Hematopoietic multipotent progenitor cell treated with erythropoietin and hydrocortisone succinate and interleukin-3 and kit ligand, for 15 days (in vitro differentiated cells): ENCODE measurements at places on chromosomes 4 and X.

GRCh38 chr4:40288566-40288965, 46.6 kb upstream of the CHRNA9 start:
- DNase-seq = no peak

- DNase-seq = no peak
These were observed 20.7 kb downstream of the OFD1 start for GRCh38 chrX:13755254-13755653.

GRCh38 chrX:48083212-48083611, 11.8 kb upstream of the ZNF630 start:
- DNase-seq = peak; percentile 6

DNA sequence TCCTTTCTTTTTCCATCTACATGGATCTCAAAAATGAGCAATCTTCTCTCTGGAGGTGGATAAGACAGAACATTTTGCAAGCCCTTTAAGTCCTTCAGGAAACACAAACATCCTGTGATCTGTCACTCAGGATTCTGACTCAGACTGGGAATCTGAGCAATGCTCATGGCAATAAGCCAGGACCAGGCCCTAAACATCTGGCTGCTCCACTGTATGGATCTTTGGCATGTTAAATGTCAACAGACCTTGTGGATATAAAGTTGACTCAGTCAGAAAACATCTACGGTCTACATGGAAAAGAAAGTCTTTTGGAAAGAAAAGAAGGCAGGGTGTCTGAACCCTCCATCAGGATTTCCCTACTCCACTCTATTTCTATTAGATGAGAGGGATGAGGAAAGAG, 17.8 kb upstream of the CHIC2 start:
- no peak for DNase-seq

GRCh38 chrX:136879001-136879687, 1.4 kb downstream of the RBMX start:
- no peak for DNase-seq

GRCh38 chrX:87003031-87003430, 514.6 kb upstream of the KLHL4 start:
- no peak for DNase-seq

DNA sequence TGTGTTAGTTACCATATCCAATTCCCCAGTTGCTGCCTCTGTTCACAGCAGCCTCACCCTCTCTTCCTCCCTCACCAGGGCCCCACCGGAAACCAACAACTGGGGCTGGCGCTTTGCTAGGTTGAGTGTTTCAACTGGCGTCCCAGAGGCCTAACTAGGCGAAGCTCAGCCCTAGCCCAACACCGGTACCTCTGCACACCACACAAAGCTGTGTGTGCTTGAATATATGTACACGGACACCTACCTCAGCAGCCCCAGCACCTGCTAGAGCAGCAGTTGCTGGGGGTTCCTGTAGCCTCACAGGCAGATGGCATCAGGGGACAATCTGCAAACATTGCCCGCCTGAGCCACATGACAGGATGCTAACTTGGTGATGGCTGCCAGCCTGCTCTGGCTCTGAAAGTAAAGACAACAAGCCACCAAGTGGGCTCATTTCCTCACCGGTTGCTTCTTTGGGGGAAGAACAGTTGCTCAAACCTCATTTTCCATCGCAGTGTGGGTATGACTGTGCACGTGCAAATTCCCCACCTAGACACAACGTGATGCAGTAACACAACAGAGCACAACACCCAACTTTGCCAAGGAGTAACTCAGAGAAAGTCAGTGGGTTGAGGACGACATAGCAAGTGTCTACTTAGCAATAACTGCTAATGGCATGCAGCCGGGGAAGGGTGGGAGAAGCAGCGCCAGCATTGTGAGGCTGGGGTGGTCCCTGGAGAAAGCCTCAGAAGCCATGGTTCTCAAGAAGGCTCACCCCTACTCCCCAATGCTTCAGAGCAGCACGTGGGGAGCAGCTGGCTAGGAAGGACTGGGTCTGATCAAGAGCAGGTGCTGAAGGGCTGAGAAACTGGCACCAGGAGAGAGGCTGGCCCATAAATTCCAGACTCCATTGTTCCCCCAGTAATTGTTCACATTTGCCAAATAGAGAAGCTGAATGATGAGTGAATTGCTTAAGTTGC, 139.5 kb downstream of the SH3KBP1 start:
- DNase-seq = no peak

- DNase-seq = no peak
These were observed 36.2 kb downstream of the MAGED4 start for GRCh38 chrX:52220936-52221335.

DNA sequence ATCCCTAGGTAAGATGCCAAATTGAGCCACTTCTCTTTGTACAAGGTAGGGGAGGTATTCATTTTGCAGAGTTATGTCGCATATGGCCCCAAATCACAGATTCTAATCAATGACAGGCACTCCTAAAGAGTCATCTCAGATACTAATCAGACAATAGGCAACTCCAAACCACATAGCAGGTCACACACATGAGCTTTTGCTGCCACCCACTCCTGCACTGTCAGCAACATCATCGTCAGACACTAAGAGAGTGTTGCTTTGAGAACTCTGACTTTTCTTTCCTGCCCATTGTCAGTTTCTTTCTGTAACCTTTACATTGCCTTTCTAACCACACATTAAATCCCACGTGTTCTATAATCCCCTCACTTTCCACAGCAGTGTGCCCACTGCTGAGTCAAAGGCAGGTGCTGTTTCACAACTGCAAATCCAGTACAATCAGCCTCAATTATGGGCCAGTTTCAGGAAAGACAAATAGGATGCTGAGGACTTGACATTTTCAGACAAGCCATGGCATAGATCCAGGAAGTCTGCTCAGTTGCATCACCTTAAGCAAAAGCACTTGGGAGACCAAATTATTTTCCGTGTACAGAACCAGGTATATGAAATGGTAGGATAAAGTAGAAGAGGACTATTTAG, 23.5 kb downstream of the TMEM31 start:
- no peak for DNase-seq

- DNase-seq = no peak
These were observed 92.2 kb downstream of the LPAR4 start for GRCh38 chrX:78839711-78840110.

DNA sequence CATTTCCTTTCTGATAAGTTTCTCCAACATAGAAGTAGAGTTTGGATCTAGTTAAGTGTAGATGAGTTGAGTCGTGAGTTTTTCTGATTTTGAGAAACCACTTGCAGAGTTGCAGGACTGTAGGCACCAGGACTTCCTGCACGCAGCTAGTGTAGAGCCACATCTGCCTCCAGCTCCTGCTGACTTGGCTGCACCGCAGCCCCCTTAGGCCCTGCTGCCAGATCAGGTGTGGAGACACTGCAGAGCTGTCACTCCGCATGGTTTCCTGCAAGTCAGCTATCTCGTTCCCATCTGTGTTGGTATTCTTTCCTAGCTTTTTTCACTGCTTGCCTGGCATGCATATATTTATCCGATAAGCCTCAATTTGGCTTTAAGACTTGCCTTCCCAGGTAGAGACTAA, 48.9 kb downstream of the PCDH7 start:
- no peak for DNase-seq

DNA sequence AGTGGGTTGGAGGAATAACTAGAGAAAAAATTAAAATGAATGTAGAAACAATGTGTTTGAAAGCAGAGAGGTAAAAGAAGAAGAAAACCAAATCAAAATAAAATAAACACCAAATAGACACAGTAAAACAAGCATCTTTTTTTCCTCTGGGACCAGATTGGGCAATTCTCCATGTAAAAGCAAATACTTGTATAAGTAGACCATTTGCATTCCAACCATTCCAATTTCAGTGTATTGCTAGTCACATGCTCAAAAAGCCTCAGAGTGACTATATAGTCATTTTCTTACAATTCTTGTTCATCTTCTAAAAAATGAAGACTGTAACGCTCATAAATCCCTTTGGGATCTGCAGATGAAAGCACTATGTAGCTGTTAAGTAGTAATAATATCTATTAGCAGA, 969.5 kb downstream of the PCDH18 start:
- DNase-seq = no peak

DNA sequence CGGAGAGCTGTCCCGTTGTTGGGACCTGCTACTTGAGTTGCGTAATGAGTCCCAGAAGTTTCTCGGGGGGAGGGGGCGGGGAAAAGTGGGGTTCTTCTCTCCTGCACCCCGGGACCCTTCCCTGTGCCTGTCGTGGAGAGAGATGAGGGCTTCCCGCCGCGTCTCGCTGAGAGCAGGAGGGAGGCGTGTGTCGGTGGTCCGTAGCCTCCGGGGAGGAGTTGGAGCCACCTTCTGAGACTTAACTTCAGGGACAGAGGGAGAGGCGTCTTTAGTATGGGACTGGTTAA, 698 bp downstream of the AFF1 start:
- no peak for DNase-seq

DNA sequence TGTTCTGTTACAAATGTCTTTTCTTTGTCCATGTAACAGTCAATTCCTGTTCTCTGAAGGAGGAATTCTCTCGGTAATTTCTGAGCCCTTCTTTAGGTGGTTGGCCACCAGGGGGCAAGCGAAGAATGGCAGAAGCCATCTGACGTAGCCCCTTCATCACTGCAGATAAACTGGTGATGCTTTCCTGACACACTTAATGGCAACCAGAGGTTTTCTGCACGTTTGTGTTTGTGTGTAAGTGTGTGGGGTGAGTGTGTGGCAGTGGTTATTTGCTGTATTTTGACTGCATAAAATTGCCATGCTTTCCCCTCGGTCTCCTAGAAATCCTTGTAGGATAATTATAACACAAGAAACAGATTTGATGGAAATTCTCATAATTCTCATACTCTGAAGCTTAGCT, 64.8 kb upstream of the STOX2 start:
- peak; percentile 33 for DNase-seq

GRCh38 chrX:123833387-123833786, 26.5 kb upstream of the XIAP start:
- peak; percentile 70 for DNase-seq

- no peak for DNase-seq
These were observed 2.3 kb upstream of the MID1IP1 start for GRCh38 chrX:38798956-38799355.

GRCh38 chrX:111695297-111695880, 14.4 kb downstream of the ALG13 start:
- DNase-seq = no peak

DNA sequence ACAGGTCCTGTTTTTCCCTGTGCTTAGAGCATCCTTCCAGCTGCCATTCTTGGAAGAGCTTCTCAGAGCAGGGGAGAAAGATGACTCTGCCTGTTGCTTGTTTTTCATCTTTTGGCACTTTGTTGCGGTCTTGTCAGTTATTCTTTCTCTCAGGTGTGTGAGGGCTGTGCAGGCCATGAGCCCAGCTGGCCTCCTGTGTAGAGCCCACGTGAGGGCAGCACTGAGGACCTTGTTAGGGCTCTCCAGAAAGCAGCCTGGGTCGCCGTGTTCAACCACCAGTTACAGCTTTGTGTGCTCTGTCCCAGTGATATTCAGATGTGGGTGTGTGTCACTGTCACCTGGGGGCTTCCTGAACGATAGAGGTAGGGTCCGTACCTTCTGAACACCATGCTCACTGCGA, 52.8 kb downstream of the NOP14 start:
- no peak for DNase-seq

DNA sequence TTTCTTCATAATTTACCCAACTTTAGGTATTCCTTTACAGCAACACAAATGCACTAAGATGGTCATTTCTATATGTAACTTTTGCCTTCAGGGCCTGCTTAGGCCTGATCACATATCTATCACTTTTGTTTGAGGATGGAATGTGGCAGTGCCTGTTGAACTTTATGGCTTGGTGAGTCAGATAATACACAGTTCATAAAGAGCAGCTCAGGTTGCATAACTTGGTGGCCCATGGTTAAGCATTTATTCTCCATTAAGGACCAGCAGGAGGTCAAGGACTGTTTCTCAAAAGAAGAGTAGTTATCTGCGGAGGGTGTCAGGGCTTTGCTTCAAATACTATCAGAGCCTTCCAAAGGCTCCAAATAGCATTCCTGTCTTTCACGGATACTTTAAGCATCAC, 124.1 kb upstream of the PDHA2 start:
- no peak for DNase-seq

- no peak for DNase-seq
These were observed 15.0 kb upstream of the CT47A1 start for GRCh38 chrX:121000589-121000988.

DNA sequence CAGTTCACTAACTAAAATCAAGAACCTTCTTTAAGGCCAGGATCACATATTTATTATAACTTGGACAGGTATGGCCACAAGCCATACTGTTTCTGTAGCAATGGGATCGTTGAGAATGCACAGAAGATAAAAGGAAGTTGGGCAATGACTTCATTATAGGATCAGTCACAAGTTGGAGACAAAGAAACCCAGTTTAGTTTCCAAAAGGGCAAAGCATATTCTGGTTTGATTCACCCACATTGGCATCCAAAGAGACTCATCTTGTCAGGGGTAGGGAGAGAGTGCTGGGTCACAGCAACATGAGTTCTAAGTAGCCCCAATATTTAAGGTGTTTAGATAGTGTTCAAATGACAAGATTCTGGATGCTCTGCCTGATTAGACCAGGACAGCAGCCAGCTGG, 317.1 kb upstream of the GALNT7 start:
- no peak for DNase-seq

GRCh38 chrX:118536687-118537461, 41.3 kb downstream of the DOCK11 start:
- DNase-seq = peak; percentile 10

DNA sequence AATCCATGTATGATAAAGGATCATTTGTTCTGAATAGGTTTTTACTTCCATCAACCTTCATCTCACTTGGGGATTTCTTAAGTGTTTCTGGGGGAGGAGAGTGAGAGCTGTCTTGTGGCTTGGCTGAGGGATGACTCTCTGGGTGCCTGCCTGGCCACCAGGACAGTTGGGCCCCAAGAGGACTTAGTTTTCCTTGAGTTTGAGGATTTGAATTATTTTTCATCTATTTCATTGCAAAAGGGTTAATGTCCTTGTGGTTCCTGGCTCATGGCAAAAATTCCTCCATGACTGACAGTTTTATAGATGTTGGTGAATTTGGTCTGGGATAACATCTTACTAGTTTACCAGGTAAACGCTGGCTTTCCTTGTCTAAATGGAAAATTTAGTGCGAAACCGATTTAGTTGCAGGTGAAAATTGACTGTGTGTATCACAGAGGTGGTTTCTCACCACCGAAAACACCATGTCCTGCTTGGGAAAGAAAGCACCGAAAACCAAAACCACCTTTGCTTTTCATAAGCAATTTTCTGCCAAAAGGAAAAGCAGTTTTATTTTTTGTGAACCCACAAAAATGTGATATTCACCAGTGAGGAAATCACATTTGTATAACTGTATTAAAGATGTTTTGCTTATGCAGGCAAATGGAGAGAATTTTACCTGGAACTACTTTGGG, 331.3 kb upstream of the SFRP2 start:
- no peak for DNase-seq

DNA sequence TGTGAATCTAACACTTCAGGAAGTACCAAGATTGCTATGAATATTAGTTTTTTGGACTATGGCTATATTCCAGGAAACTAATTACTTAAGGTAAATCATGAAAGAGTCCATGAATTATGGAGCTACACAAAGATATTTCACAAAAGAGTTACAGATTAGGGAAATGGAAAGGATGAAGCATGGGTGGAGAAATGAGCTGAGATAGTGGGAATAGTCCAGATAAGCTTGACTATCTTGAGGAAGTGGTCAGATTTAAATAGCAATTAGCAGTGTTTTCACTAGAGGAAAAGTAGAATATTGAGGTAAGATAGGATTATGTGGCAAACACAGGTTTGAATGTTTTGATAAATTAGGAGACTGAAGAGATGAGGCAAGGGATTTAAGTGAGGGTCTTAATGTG, 42.1 kb upstream of the C1GALT1C1 start:
- no peak for DNase-seq
